ENCODE measurements at places on chromosomes 1 and 21. TPM values are rescaled to one million over a fixed set of nuclear protein-coding genes. Genes with fewer than 3 reads are reported as not detected.

Gene SH2D2A
- total RNA-seq: 0.71 TPM

Gene CD48
- total RNA-seq: 1.2 TPM

Gene ALPL
- 1.2 TPM for total RNA-seq

Gene DYNLT5
- total RNA-seq: 4.0 TPM

Gene GPR52
- total RNA-seq: 0.89 TPM

Gene KMO
- total RNA-seq: 0.27 TPM

Gene PIK3C2B
- 24.9 TPM for total RNA-seq

Gene CD84
- total RNA-seq: 2.0 TPM

Gene PRAMEF4
- total RNA-seq: not detected

Gene ABCA4
- total RNA-seq: 0.66 TPM

Gene OPN3
- total RNA-seq: 13.6 TPM

Gene LINGO4
- total RNA-seq: 0.22 TPM

Gene PRKAA2
- 27.5 TPM for total RNA-seq

Gene S100A14
- 0.18 TPM for total RNA-seq

Gene MEGF6
- total RNA-seq: 20.8 TPM

Gene ARHGEF10L
- total RNA-seq: 14.1 TPM

Gene CHI3L2
- total RNA-seq: 0.09 TPM

Gene SSR2
- total RNA-seq: 287 TPM

Gene RXRG
- total RNA-seq: 53.0 TPM

Gene PTCH2
- 2.7 TPM for total RNA-seq

Gene VASH2
- 25.3 TPM for total RNA-seq

Gene LRRC39
- 183 TPM for total RNA-seq

Gene A3GALT2
- not detected for total RNA-seq

Gene GBP4
- total RNA-seq: 2.7 TPM

Gene MGST3
- 194 TPM for total RNA-seq

Gene PCSK9
- 3.1 TPM for total RNA-seq

Gene WLS
- total RNA-seq: 62.7 TPM

Gene KANK4
- total RNA-seq: 6.6 TPM

Gene PCNT
- total RNA-seq: 28.3 TPM

Gene PALMD
- total RNA-seq: 95.8 TPM

All from muscle of leg (tissue), 16 donors.